Smooth muscle cell of the brain vasculature (primary cell): ENCODE measurements at places on chromosomes 7 and 10.
A peak's percentile ranks its signal among the peaks of the same experiment; 100 is the strongest.

- no peak for DNase-seq
These were observed 17.6 kb upstream of the MCM10 start for GRCh38 chr10:13143766-13144165.

DNA sequence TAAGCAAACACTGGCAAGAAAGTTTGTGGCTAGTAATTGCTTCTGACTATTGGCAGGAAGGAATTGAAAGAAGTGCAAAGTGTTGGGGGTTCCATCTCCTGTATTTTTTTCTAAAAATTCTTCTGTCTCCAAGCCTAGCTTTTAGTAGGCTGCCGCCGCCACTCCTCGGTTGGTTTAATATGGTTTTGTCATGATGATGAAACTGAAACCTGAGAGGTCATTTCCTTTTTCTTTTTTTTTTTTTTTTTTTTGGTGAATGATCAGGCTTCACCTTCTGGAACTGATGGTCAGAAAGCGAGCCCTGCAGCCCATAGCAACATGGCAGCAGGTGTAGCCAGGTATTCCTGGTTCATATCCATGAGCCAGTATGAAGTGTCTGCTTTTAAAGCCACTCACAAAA is 75.3 kb upstream of the AGBL3 start:
- no peak for DNase-seq

GRCh38 chr7:26508917-26509316 is 217.3 kb downstream of the SNX10 start:
- DNase-seq = no peak

DNA sequence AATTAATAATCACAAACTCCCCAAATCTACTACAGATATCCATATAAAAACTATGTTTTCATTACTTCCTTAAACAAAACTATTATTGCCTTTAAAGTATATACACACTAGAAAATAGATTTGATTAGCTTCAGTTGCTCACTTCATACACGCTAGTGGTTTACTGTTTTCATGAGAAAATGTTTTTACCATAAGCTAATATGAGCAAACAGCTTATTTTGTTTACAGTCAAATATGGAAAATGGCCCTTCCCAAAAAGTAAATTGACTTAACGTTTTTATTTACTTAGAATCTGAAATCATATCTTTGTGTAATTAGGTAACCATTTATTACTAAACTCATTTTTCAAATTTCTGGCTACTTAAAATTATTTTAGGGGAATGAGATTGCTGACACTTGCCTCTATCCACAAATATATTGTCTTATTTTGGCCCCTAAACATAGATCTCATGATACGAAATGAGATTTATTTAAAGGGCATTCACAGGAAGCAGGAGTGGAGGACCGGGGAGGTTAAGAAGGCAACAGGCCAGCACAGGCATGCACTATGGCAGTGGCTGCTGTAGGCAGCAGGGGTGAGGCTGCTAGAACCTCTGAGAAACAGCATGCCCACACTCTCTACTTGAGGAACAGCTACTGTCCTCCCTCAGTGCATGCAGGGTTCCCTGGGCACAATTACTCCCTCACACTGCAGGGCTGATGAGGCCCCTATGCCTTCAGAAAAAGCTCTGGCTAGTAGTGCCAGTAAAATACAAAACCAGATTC is 29.6 kb upstream of the SOSTDC1 start:
- no peak for DNase-seq

DNA sequence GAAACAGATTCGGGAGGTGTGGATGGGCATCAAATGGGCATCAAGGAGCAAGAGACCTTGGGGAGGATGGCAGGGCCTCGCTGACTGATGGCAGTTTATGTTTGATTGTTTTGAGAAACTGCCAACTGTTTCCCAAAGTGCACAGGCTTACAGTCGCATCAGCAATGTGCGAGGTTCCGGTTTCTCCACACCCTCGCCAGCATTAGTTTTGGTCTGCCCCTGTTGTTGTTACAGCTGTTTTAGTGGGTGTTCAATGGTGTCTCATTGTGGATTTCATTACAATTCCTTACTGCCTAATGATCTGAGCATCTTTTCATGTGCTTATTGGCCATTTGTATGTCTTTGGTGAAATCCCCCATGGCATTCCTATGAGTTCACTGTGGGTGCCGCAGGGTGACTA is 24.4 kb downstream of the AKR1E2 start:
- DNase-seq = no peak

DNA sequence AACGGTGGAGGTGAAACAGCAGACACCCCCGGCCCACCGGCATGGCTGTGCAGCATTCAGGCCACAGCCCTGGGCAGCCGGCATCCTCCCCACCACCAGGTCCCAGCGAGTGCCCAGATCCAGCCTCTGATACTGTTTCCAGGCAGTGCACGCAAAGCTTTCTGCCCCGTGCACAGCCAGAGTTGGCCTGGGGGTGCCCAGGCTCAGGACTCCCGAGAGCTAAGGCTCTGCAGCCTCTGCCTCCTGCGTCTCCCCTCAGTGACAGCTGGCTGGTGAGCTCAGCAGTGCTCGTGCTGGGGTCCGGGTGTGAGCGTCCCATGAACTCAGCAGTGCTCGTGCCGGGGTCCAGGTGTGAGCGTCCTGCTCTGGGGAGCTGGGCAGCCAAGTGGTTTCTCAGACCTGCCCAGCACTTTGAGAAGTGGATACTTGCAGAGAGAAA is 65.4 kb downstream of the CFAP46 start:
- DNase-seq = no peak

DNA sequence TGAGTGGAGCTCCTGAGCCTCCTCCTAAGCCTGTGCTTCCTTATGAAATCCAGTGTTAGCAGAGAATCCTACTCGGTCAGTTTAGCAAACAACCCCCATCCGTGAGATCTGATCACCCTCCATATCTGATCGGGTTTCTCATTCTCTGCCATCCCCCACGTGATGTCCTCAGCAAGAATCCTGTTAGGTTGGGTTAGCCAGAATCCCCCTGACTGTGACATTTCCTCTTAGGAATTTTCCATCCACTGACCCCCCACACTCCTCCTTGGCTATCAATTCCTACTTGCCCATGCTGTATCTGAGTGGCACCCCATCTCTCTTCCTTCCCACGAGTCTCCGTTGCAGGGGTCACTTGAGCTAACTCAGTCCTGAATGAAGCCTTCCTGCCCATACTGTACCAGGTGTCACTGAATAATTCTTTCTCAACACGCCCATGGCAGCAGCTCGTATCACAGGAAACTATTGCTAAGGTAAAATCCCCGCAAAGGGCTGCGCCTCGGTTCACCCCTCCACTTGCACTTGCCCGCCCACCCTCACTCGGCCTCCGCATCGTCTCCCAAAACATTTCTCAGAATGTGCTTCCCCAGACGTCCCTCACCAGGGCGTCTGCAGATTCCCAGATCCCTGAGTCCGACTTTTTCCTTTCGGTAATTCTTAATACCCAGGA is 44.1 kb downstream of the MYOF start:
- no peak for DNase-seq

GRCh38 chr10:69842020-69842419 is 40.3 kb downstream of the COL13A1 start:
- DNase-seq = no peak

DNA sequence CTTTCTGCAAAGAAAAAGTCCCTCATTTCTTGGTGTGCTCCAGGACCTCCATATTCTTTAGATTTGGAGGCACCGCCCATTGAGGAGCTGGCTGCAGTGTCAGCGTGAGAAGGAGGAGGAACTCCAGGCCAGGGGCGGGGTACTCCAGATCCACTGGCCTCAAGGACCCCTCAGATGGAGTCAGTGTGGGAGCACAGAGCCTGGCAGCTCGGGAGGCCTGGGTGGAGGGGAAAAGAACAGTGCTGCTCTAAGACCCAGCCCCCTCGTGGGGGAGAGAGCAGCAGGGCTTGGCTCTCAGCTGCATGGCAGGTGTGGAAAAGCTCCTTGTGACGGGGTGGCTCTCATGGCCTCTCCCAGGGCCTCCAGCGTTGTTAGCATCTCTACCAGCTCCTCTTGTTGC is 70.5 kb downstream of the ITGB1 start:
- no peak for DNase-seq

DNA sequence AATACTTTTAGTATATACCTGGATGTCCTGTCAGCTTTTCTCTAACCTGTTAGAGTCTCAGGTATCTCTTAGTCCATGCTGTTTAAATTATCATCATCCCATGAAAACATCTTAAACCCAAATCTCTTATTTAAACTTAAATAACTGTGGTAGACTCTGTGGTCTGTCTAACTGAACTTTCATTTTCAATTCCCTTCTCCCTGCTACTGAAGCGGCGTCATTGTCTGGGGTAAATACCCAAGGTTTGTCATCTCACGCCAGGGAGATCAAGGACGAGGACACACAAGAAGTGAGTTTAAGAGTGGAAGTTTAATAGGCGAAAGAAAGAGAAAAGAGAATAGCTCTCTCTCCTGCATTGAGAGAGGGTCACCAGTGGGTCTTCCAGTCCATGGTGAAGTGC is 804.4 kb upstream of the CELF2 start:
- no peak for DNase-seq

DNA sequence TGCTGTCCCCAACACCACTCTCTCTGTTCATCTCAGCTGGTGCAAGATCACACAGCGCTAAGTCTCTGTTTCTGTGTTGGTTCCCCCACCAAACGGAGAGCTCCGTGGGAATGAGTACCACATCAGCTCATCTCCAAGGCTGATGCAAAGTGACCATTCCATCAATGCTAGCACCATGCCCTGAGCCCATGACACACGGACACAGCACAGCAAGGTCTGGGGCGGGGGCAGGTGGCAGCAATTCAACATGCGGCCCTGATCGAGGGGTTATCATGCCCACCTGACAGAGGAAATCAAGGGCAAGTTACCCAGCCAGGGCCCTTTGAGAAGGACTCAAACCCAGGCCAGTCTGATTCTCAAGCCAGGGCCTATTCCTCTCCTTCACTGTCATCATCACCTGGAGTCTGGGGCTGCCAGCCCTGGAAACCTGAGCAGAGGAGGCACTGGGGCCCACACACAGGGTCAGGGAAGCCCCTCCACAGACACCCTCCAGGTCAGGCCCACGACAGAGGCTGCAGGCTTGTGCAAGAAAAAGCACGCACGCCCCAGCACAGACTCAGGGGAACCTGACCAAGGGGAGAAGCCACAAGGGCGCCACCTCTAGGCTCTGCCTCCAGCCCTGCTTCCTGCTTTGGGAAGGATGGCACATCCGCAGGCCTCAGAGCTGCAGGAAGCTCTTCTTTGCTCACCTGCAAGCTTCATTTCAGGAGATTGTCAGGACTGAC is 74.8 kb downstream of the GRID1 start:
- no peak for DNase-seq

DNA sequence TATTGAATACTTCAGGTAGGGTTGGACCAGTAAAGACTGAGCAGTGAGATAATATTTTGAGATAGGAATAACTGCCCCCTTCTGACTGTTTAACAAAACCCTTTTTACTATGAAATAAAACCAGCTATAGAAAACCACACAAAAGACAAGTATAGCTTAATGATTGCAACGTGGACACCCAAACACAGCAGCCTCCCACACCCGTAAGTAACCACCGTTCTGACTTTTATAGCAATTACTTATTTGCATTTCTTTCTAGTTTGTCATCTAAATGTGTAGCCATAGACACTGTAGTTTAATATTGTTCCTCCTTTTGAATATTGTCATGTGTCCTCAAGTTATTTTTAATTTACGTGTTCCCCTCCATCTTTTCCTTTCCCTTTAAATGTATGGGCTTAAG is 42.9 kb upstream of the SYPL1 start:
- no peak for DNase-seq

- peak; percentile 20 for DNase-seq
These were observed 242.7 kb upstream of the SEMA3C start for GRCh38 chr7:81161451-81162075.

- no peak for DNase-seq
These were observed 136.2 kb downstream of the DIP2C start for GRCh38 chr10:553233-553632.

DNA sequence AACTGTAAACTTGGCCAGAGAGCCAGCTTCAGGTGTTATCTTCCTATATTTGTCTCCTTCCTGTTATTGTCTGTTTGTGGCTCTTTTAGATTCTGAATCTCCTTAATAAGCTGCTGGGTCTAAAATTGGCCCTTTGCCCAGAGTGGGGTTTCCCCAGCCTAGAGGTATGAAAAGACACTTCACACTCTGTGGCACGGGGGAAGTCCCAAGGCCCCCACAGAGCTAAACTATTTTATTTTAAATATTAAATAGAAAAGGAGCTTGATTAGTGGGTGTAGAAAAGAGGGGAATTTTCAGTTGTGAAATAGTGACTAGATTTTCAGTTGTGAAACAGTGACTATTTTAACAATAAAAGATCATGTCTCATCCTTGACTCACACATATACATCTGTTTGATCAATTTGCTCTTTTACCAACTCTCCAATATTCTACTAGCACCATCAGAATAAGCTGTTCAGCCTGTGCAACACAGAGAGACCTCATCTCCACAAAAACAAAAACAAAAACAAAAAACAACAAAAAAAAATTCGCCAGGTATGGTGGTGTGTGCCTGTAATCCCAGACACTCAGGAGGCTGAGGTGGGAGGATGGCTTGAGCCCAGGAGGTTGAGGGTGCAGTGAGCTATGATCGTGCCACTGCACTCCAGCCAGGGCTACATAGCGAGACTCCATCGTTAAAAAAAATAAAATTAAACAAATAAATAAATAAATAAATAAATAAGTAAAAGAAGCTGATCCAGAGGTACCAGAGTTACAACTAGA is 24.9 kb upstream of the ADO start:
- no peak for DNase-seq

- DNase-seq = no peak
These were observed 28.1 kb downstream of the CCDC6 start for GRCh38 chr10:59878289-59878688.

DNA sequence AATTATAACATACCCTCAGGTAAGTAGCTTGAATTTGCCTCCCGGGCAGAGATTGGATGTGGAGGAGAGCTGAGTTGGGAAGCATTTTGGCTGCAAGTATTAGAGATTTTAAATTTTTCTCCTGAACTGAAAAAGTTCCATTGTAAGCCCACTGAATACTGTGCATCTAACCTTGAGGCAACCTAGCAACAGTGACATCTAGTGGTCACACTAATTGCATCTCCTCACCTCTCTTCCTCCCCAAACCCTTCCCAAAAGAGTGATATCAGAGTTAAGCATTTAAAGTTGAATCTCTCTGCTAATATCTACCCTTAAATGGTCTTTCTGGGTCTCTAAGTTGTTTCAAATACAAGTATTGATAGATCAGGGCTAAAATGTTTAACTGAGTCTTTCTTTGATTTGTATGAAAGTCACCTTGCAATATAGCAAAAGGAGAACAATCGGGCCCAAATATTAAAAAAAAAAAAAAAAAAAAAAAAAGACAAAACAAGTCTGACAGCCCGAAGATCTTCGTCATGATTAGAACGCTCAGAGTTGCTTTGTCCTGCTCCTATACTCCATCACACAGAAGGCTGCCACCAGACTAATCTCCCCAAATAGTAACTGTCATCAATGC is 40.4 kb upstream of the DLX5 start:
- DNase-seq = peak; percentile 13

- DNase-seq = no peak
These were observed 320.1 kb upstream of the NFE2L3 start for GRCh38 chr7:25831831-25832411.

GRCh38 chr7:90720984-90721760 is 125.1 kb downstream of the CDK14 start:
- peak; percentile 72 for DNase-seq
